CD4-positive, CD25-positive, alpha-beta regulatory T cell (primary cell): ENCODE measurements at places on chromosomes 12 and 14.

DNA sequence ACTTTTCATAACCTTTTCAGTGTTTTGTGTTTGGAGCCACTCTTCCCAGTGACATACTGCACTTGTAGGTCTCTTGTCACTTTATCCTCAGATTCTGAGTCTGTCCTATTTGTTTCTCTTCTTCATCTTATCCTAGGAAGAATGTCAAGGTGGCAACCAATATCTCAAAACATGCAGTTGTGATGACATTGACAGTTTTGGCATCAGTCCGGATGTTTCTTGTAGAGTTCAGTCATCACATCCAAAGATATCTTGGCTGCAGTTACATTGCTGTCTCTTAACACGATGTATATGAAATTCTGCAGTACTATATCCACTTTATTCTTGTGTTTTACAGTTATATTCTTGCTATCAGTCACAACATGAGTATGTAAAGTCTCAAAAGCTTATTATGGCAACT is 6.4 kb downstream of the ADIPOR2 start:
- DNase-seq: no peak

GRCh38 chr12:61956545-61956944 is 303.7 kb upstream of the USP15 start:
- no peak for DNase-seq

DNA sequence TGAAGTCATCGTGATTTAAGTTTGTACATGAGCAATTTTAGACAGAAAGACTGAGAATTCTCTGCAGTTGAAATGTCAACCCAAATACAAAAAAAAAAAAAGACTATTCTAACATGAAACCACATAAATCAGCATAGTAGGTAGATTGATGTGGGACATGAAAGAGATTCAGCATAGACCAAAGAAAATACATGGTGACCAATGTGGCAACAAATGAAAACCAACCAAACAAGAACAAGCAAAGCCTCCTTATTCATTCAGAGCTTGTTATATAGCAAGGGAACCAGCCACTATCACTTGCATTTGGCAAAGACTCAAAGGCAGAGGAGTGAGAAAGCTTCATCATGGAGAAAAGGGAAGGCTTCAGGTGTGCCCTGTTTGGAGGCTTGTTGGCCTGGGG is 144.4 kb upstream of the TMPO start:
- no peak for DNase-seq

- DNase-seq: no peak
Observed at GRCh38 chr14:92481386-92481785, 32.2 kb upstream of the RIN3 start.

DNA sequence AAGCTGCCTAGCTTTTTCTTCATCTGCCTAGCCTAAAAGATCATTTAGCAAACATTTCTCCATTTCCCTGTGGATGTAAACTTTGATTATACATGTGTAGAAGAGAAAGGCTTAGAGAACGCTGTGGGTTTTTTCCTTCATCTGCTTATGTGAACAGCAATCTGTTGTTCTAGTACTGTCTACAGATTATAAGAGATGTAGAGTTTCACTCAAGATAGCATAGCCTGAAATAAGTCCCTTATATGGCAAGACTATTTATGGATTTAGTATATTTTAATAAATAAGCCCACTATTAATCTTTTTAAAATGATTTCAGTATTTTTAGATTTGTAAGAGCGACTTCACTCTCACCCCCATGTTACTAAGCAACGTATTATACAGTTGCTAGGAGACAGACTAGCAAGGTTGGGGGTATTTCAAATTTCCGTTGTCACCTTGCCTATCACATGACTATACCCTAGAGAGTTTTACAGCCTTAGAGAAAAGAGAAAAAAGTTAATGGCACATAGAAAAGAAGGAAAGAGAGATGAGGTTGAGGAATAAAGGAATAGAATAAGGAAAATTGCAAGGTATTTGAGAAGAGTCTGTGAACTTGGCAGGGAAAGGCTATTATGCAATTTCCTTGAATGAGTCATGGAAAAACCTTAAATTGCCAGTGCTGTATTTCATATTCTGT is 12.2 kb upstream of the TUBA1A start:
- DNase-seq: peak; percentile 56

DNA sequence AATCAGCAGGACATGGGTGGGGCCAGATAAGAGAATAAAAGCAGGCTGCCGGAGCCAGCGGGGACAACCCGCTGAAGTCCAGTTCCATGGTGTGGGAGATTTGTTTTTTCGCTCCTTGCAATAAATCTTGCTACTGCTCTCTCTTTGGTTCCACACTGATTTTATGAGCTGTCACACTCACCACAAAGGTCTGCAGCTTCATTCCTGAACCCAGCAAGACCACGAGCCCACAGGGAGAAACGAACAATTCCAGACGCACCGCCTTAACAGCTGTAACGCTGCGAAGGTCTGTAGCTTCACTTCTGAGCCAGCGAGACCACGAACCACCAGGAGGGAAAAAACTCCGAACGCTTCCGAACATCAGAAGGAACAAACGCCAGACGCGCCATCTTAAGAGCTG is 2.8 kb upstream of the CNIH1 start:
- no peak for DNase-seq

DNA sequence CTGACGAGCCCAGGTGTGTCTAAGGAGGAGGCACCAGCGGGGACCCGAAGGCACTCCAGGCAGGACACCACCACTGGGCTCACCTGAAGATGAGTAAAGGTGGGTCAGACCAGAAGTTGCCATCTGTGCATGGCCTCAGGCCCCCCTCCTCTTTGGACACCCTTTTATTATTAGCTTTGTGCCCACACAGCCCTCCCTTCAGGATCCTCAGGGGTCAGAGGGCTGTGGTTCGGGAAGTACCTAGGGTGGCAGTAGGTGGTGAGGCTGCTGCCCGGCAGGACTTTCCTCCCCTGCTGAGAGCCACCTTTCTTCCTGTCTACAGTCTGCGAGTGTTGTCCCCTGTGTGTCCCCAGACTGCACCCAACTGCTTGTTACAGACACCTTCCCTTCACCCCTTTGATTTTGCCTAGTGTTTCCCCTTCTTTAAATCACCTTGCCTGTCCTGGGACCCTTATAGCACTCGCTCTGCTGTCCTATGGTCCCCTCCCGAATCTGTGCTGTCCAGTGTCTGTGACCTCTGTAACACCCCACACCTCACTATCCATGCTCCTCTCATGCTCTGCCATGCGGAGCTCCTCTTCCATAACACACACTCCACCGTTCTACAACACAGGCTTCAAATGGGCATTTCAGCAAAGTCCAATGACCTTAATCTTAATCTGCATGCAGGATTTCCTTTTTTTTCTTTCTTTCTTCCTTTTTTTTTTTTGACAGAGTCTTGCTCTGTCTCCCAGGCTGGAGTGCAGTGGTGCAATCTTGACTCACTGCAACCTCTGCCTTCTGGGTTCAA is 25.7 kb downstream of the SOAT2 start:
- DNase-seq: no peak

- DNase-seq: no peak
Observed at GRCh38 chr14:68979722-68980451, 785 bp upstream of the ACTN1 start.

DNA sequence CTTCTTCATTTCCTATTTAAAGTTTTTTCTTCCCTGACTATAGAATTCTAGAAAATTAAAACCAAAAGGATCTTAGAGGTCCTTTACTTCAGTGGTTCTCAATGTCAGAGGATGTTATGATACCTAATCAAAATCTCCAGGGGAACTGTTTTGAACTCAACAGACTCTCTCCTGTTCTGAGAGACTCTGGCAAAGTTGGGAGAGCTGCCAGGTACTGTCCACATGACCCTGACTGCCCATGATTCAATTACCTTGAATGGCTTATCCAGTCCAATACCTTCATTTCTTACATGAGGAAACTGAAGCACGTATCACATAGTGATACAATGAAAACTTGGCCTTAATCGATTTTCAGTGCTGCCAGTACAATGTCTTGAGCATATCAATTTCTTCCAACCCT is 16.6 kb downstream of the ALKBH1 start:
- no peak for DNase-seq

- peak; percentile 67 for DNase-seq
Observed at GRCh38 chr14:58637391-58638230, at the start of gene DACT1. Gene DACT1 (plus strand): TSS chr14:58637962. CDS start chr14:58638203, 241 bp downstream.
